Fibroblast of skin of right quadriceps (primary cell): ENCODE measurements at places on chromosomes 16 and 17.
A peak's percentile ranks its signal among the peaks of the same experiment; 100 is the strongest.

DNA sequence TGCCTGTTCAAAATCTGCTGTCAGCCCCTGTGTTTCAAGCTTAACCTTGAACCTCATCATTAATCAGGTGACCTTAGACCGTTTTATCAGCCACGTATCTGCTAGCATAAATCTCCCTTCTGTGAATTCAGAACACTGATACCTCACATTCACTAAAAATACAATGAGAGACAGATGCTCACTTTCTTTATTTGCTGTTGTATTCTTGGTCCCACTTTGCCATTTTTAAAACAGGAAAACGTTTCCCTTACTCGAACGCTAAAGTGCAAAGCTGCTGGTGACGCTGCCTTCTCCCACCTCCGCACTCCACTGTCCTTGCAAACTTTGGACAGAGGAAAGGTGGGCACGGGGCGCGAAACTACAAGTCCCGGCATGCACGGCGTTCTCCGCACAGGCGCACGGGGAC lies 220 bp upstream of the ARHGAP44 start:
- DNase-seq, result no peak

DNA sequence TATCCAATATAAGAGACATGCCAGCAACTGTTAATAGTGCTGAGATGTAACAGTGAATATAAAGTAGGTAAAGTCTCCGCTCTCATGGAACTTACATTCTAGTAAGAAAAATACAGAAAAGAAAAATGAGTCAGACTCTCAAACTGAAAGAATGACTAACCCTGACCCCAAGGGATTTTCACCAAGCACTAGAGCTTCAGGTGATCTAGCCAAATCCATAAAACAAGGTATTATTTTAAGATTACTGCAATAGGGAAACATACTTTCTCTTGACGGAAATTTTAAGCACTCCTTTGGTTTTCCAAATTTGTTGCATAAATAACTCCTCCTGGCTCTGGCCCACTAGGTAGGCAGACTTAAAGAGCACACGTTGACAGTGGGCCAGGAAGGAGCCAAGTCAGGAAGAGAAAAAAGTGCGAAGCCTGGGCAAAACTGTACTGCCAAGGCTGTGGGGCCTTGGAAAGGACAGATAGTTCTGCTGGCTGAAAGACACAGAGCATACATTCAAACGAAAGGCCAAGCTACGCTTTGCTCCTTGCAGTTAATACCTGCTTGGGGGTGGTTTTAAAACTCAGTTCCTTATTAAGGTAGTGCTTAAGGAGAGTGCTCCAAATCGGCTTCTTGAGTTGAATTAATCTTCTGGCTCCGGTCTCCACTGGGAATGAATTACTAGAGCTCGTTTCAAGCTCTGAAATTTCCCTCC lies 1.4 kb downstream of the GOT2 start:
- DNase-seq, result peak; percentile 54

GRCh38 chr17:43927060-43927864 lies 15.0 kb downstream of the PPY start:
- no peak for DNase-seq

GRCh38 chr16:31439519-31439918 lies 3.1 kb downstream of the ZNF843 start:
- DNase-seq, result no peak

GRCh38 chr17:45573924-45574770 lies 83.6 kb upstream of the PLEKHM1 start:
- DNase-seq, result peak; percentile 61

DNA sequence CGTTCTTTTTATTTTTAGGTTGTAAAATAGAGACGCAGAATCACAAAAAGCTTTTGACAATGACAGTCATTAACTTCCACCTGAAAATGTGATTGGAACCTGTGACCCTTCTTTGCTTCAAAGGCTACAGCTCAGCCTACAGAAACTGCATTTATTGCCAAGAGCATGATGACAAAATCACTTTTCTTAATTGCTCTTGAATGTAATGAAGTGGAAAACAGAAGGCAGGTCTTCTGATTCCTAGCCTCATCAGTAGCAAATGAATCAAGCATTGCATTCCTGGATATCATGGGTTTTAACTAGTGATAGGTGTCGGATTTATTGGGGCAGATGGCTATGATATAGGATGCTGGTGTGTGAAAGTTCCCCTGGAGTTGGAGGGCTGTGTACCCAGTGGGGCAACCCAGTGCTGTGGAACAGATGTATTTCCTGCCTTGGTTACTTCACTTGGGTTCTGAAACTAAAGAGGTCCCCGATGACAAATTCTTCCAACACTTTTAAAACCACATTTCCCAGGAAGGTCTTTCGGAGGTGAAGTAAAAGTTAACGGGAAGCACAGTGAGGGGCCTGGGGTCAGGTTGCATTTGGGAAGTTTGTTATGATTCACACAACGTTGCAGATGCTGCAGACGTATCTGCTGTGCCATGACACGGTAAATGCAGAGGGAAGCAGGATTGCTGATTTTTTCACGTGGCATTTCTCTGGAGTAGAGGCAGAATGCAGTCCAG lies 127.5 kb downstream of the HS3ST3A1 start:
- peak; percentile 81 for DNase-seq

DNA sequence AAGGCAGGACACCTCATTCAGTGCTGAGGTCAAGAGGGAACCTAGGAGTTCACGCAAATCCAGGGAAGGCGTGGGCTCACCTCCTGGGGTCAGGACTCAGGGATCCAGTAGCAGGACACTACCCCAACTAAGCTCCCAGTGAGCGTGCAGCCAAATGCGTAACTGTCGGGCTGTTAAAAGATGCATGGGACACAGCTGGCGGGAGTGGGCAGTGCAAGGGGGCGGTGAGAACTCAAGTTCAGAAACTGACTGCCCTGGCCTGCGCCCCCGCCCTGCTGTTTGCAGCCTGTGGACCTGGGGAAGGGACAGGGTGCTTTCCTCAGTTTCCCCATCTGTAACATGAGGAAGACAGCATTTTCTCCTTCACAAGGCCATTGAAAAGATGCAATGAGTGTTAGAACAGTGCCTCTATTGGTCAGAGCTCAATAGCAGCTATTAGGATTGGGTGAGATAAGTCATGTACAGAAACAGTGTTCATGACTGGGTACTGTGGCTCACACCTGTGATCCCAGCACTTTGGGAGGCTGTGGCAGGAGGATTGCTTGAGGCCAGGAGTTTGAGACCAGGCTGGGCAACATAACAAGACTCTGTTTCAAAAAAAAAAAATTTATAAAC lies 20.2 kb downstream of the CDIPT start:
- no peak for DNase-seq

DNA sequence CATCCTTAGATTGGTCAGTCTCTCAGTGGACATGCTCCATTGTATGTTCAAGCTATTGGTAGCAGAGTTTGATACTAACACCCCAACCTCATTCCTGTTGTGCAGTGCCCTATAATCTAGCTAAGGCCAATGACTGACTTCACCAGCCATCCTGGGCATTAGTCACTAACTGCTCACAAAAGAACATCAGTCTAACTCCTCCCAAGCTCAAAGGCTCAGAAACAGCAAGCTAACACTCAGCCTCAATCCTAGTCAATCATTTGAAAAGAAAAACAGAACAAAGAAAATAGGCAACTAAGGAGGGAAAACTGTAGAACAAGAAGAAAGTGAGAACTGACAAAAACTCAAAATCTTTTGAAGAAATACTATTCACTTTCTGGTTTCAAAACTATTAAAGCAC lies 199.1 kb upstream of the C17orf78 start:
- DNase-seq, result peak; percentile 17

DNA sequence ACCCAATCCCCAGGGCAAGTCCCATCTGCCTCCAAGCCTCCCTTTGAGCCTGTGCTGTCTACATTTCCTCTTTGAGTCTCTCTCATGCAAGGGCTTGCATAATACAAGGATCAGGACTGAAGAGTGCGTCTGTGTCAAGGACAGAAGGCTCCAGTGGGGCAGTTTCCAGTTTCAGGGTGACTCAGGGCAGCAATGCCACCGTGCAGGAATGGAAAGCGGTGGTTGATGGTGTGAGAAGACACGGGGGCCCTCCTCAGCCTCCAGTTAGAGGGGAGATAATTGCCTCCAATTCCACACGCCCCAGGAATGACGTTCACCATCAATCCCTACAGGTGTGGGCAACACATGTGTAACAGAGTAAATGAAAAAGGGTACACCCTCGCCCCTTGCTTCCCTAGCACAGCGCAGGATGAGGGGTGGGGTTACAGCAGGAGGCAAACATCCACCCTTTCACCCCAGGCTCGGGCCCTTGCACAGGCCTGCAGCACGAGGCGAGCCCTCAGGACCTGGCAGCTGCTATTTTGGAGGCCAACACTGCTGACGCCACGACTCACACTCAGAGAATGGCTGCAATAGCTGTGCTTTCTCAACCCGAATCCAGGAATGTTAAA lies 24.8 kb upstream of the SLC25A19 start:
- peak; percentile 10 for DNase-seq

GRCh38 chr16:56909527-56909979 lies 22.4 kb upstream of the HERPUD1 start:
- DNase-seq, result no peak

DNA sequence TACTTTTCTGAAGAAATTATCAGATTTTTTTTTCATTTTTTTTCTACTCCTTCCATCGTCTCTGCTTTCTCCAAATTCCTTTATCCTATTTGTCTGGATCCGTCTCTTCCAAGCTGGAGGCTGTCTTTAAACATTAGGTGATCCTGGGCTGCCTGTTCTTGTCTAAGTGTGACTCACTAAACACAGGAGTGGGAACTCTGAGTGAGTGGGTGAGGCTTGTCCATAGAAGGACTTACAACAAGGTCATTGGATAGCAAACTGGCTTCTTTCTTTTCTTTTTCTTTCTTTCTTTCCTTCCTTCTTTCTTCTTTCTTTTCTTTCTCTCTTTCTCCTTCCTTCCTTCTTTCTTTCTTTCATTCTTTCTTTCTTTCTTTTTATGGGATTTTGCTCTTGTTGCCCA lies 18.2 kb downstream of the ALOX15 start:
- peak; percentile 10 for DNase-seq
